ENCODE measurements at places on chromosomes 2 and 18.

DNA sequence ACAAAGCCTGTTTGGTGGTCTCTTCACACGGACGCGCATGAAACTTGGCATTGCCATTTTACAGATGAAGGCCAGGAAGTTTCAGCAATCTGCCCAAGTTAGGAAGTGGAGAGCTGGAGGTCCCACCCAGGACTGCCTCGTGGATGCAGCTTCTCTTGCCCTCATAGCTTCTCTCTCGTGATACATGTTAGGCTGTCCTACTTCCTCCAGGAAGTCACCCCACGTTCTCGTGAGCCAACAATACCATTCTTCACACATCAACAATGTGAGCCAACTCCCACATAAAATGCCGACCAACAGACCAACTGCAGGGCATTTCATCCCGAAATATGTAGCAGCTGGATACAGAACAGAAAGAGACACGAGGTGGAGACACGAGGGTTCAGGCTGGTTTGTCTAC lies 85.3 kb downstream of the MREG start:
- DNase-seq, result no peak

DNA sequence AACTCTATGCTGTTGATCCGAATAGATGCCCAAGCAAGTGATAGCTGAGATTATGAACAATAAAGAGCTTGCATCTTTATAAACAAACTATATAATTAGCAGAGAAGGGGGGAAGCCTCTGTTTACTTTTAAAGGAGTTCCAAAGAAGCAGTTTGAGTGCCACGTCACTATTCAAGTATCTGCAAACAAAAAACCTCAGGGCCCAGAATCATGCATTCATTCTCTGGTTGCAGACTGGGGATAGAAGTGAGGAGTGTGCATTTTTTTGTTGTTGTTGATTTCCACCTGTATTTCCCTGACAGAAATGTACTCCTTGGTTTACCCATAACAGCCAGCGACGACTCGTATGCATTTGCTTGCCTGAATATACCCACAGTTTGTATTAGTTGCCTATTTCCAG lies 264.3 kb downstream of the PTGR3 start:
- no peak for DNase-seq

DNA sequence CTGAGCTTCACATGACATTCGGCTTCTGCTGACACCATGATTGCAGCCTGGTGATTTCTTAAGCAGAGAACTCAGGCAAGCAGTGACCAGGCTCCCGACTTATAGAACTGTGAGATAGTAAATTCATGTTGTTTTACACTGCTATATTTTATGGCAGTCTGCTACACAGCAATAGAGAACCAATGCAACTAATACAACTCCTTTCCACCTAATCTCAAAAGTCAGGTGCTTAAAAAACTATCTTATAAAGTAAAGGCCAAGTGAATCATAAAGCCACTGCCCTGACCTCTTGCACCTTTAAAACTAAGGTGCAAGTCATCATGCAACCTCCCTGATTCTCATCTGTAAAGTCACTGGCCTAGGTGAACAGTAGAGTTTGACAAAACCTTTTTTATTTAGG lies 95.3 kb upstream of the GLS start:
- DNase-seq, result no peak

- DNase-seq, result peak; percentile 85
These were observed 54.0 kb downstream of the IL1RL2 start for GRCh38 chr2:102240640-102241370.

GRCh38 chr18:34993289-34993688 lies 47.9 kb upstream of the MAPRE2 start:
- no peak for DNase-seq

DNA sequence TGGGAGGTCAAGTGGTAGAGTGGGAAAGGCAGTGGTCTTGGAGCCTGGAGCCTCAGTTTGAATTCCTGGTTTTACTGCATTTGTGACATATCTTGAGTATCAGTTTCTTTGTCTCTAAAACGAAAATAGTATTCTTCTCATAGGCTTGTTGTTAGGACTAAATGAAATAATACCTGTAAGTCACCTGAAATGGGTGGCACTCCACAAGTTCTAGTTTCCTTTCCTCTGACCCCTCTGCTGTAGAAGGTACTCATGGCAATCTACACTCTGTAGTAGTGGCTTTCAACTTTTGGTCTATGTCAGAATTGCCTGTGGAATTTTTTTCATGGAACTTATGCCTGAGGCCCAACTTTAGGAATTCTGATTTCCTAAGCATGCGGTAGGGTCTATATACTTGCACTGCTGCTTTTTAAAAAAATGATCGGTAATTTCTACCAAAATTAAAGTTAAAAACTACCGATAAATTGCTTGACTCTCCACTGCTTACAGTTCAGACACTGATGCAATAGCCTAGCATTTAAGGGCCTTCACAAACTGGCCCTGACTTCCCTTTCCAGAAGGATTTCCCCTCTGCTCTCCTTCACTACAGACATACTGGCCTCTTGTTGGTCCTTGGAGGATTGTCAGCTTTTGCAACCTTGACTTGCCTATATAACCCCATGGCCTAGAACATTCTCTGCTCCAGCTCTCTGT lies 47.2 kb downstream of the PLEK start:
- no peak for DNase-seq

- DNase-seq, result no peak
These were observed 27.2 kb downstream of the TWIST2 start for GRCh38 chr2:238875101-238875470.

GRCh38 chr2:120620025-120620793 lies 115.5 kb upstream of the GLI2 start:
- no peak for DNase-seq

DNA sequence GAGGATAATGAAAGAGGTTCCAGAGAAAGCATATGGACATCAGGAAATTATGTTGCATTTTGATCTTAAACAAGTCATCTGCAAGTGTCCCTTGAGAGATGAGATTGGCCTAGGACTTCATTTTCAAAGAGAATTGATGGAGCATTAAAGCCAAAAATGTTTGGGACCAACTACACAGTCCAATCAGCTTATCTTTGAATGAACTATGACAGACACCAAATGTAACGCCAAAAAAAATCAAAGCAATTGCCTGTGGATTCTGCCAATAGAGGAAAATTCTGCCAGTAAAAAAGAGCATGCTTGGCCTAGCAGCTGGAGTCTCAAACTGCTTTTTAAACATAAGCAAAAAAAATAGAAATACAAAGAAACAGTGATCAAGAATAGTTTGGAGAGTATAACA lies 594.5 kb upstream of the CHAC2 start:
- no peak for DNase-seq

Measured in activated CD4-positive, alpha-beta T cell treated with anti-CD3 and anti-CD28 coated beads, Interleukin-2, amount 50 U/mL, for 24 hours (primary cell).